ENCODE measurements at places on chromosomes 13 and 19. TPM values are rescaled to one million over a fixed set of nuclear protein-coding genes. Genes with fewer than 3 reads are reported as not detected.

Gene KLK2
- total RNA-seq, result not detected

Gene KANK3
- 1.2 TPM for total RNA-seq

DNA sequence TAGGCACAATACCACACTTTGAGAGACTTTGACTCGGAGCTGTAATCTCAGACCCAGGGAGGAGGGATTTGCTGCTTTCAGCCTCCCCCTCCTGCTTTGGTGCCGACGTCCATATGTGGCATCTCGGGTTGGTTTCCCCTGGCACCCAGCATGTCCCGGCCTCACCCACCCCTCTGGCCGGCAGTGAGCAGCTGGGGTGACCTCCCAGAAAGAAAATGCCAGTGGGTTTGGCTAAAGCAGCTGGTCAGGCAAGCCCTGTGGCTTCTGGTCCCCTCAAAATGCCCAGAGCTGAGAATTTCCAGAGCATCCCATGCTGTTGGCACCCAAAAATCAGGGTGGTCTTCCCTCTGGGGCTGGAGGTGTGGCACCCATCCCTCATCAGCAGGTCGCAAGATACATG is 34.1 kb downstream of the INSR start:
- DNase-seq, result no peak

DNA sequence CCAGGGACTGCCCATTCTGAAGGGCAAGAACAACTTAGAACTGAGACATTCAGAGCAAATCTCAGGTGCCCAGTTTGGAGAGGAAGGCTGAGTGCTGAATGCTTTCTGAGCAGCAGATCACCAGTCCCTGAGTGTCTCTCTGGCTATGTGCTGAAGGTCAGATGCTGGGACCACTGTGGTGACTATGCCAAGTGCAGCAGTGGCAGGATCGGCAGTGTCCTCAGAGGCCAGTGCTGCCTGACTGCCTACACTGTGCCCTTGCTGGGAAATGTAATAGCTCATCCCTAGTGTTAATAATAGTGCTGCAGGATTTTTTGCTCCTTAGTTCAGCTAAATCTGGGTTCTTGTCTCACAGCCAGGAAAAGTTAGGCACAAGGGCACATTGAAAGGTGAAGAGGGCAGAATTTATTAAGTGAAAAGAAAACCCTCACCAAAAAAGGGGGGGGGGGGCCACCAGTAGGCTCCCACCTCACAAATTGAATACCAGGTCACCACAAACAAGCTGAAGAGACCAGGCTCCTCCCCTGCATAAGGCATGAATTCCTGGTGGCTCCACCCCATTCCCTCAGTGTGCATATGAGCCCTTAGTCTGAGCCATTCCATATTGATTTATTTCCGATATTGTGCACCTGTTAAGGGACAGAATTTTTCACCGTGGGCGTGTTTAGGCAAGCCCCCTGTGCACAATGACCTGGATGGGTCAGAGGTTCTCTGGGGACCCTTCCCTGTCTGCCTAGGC is 18.5 kb downstream of the RFXAP start:
- DNase-seq, result no peak

- DNase-seq, result no peak
These were observed 8.8 kb downstream of the MFSD12 start for GRCh38 chr19:3548606-3549005.

DNA sequence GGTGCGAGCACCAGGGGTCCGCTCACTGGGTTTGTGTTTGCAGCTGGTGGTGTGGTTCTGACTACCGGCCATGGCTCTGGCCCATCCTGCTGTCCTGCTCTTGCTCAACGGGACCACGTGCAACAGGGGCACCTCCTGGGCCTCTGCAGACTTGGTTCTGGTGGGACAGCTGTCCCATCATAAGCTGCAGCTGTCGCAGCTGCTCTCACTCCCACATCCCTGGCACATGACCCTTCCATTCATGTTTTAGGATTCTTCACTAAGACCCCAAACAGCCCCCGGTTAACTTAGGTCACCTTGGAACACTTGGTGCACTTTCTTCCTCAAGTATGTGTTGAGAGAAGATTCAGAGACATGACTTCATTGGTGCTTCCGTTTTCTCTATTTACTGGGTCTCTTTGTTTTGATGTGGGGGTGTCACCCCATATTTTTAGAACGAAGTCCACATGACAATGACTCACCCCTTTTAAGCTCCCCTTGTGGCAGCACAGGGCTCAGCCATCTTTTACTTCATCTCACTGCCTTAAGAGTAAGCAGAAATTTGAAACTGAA is 68.4 kb upstream of the ARHGEF7 start:
- no peak for DNase-seq

DNA sequence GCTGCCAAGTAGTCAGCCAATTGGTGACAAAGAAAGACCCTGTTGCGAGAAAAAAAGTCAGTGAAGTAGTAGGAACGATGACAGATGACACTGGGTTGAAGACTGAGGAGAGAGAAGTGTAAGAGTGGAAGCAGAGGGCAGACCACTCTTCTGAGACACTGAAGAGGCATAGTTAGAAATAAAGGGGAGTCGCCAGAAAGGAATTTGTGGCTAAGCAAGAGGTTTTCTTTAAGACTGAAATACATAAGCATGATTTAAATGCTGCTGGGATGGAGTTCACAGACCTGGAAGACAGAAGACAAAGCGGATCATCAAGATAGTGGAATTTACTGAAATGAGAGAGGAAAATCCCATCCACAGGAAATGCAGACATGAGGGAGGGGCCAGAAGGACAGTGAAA is 56.2 kb upstream of the USPL1 start:
- DNase-seq, result no peak

- DNase-seq, result no peak
These were observed 55.3 kb upstream of the TEX29 start for GRCh38 chr13:111265006-111265700.

DNA sequence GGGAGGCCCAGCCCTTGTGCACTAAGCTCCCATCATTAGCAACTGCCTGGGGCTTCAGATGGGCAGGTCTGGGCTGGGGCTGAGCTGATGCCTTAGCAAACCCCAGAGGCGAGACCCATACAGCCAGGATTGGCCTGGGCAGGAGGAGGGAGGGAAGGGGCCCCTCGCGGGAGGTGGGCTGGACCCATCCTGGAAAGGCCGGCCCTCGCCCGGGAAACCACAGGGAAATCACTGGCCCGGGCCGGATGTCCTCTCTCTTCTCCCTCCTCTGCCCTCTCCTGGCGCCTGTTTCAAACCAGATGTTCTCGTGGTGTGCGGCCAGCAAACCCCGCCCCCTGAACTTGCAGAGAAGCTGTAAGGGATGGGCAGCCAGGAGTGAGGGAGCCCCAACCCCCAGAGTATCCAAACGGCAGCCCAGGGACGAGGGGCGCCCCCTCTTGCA is 43.1 kb downstream of the TMEM255B start:
- DNase-seq, result no peak

DNA sequence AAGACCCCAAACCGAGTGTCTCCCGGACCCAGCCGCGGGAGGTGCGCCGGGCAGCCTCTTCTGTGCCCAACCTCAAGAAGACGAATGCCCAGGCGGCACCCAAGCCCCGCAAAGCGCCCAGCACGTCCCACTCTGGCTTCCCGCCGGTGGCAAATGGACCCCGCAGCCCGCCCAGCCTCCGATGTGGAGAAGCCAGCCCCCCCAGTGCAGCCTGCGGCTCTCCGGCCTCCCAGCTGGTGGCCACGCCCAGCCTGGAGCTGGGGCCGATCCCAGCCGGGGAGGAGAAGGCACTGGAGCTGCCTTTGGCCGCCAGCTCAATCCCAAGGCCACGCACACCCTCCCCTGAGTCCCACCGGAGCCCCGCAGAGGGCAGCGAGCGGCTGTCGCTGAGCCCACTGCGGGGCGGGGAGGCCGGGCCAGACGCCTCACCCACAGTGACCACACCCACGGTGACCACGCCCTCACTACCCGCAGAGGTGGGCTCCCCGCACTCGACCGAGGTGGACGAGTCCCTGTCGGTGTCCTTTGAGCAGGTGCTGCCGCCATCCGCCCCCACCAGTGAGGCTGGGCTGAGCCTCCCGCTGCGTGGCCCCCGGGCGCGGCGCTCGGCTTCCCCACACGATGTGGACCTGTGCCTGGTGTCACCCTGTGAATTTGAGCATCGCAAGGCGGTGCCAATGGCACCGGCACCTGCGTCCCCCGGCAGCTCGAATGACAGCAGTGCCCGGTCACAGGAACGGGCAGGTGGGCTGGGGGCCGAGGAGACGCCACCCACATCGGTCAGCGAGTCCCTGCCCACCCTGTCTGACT is 7.9 kb downstream of the MAP1S start:
- no peak for DNase-seq

DNA sequence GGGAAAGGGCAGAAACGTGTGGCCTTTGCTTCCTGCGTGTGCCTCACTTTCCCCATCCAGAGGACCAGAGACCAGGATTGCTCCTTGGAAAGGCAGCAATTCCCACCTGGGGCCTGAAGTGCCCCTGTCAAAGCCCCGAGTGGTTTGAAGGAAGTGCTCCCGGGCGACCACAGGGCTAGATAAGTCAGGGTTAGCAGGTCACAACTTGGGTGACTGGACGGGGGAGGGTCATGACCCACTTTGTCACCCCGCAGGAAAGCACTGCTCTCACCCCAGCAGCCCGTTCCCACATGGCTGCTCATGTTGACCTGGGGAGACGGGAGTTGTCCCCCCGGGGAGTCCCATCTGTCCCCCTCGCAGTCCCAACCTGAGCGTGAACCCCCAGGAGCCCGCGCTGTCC is 459 bp downstream of the PRAM1 start:
- no peak for DNase-seq

Gene IGFLR1
- 12.5 TPM for total RNA-seq

- no peak for DNase-seq
These were observed 8.8 kb downstream of the CC2D1A start for GRCh38 chr19:13914777-13915176.

Gene PDE4C
- total RNA-seq, result 0.98 TPM

GRCh38 chr19:17775245-17775927 is 19.6 kb upstream of the B3GNT3 start:
- no peak for DNase-seq
